Stimulated activated CD4-positive, alpha-beta T cell treated with anti-CD3 and anti-CD28 coated beads, Interleukin-15, amount 100 ng/mL, for 1 hour (primary cell): ENCODE measurements at places on chromosomes 4 and X.

DNA sequence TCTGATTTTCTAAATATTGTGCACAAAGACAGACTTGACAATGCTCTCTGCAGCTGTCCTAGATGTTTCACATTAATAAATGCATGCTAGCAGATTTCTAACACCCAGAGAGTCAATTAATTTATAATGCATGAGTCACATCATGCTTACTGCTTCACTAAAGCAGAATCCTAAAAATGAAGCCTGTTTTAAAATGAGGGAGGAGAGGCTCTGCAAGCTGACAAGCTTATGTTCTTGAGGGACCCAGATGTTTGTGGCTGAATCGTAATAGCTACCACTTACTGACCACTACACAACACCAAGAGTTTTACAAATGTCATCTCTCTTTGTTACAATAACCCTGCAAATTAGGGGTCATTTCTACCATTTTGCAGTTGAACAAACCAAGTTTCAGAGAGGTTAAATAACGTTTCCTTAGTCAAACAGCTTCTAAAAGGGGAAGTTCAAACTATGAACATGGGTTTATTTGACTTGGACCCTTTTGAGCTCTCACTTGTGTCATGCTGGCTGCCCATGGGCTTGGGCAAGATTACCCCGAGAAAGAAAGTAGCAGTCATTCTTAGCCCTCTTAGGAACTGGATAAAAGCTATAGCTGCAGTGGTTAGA lies 262.7 kb upstream of the ETNPPL start:
- DNase-seq = no peak

DNA sequence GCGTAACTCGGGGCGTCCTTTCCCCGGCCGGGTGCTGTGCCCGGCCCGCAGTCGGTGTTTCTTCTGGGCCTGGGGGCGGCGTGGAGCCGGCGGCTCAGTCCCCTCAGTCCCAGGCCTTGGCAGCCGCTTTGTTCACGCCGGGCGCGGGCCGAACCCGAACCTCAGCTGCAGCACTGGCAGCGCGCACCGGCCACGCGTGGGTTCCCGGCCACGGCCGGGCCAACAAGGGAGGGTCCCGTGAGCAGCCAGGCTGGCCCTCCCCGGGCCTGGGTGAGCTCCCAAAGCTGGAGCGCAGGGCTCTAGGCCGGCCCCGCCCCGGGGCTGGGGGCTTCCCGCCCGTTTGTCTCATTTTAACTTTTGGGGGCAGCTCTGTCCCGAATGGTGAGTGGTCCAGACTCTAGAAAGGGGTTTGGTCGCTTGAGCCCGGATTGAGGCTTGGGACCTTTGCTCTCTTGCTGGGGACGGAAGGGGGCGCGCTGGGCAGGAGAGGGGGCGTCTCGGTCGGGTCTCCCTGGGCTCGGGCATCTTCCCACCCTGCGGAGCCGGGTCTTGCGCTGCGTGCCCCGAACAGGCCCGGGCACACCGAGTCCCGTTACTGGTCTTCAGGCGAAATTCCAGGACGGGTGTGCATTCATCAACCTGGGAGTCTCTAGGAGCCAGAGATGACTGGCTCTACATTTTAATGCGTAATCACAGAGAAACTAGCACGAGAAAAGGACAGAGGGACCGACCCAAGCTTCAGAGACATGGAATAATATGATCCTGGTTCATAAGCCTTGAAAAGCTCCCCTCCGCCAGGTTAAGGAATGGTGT lies 177.1 kb downstream of the CBR4 start:
- DNase-seq = no peak

DNA sequence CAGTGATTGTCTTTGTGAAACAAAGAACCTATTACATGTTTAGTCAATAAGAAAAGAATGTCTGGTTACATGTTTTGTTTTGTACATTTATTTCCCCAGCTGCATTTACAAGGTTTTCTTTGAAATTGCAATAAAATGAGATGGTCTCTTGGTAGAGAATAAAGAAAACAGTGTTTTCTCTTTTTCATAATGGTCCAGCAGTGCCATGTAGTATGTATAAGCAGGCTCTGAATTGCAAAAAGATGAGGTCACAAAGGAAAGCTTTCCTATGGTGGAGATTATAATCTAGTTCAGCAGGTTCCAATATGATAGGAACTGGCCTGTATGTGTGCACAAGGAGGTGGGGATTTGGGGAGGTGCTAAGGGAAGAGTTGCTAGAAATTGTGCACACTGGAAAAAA lies 1417.3 kb downstream of the STIM2 start:
- DNase-seq = no peak

DNA sequence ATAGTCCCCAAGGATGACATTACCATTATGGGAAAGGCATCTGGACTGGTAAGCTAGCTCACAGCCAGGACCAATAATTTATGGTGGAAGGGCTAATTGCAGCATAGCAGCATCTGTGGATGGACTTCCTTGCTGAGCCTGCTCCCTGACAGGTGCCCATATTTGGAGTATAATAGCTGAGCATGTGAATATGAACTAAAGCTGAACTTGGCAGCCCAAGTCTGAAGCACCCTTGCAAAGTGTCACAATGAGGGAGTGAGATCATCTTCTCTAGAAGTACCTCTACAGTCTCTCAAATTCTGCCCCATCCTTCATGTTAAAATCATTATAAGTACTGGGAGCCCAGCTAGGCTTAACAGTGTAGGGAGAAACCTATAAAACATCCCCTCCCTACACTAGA lies 128.2 kb upstream of the INPP4B start:
- DNase-seq = no peak

DNA sequence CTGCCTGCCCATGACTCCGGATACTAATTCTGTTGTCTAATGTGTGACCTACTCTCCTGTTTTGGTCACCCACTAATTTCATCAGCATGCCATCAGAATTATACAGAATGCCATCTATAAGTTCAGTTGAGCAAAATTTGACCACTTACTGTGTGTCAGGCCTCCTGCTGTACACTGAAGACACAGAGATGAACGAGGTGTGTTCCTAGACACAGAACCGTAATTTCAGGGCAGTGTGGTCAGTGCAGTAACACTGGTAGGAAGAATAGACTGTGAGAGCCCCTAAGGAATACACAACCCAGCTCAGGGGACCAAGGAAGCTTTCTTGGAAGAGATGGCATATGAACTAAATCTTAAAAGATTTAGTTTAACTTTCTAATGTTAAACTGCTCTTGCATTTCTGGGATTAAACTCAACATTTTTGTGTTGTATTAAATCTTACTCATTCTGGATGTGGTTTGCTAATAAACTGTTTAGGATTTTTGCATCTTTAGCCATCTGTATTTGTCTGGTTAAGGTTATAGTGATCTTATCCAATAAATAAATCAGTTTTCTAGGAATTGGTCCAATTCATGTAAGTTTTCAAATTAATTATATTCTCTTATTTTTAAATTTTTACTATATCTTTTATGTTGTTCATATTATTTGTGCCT lies 34.3 kb downstream of the KANTR start:
- DNase-seq = no peak

DNA sequence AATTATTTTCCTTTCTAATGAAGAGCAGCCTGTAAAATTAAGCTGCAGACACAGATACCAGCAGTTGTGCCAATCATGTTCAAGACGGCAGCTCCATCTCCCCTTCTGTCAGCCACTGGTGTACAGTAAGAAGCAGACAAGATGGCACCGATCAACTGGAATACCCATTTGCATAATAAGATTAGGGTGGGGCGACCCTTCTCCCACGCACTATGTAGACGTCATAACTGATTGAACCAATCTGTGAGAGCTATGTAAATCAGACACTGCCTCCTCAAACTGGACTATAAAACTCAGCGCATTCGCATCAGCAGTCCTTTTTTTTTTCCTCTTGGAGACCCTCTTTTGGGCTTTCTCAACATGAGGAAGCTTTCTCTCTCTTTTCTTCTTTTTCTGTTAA lies 40.4 kb upstream of the INTS6L start:
- DNase-seq = no peak

- no peak for DNase-seq
These were observed 33.1 kb downstream of the RBM47 start for GRCh38 chr4:40596522-40596921.

DNA sequence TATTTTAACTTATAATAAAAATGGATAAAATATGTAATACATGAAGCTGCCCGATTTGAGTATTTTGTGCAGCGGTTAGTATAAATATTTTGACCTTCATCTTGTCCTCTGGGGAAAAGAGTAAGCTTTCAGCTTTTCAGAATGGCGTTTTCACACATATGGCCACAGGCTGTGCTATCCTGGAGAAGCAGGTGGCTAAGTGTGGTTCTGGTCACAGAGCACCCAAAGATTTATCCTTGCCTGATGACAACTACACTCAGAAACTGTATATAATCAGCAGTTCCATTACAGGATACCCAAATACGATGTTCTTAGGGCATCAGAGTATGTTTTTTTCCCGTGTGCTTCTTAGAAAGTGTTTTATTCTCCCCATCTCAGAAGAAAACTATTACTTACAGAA lies 42.3 kb upstream of the ANK2 start:
- DNase-seq = no peak

DNA sequence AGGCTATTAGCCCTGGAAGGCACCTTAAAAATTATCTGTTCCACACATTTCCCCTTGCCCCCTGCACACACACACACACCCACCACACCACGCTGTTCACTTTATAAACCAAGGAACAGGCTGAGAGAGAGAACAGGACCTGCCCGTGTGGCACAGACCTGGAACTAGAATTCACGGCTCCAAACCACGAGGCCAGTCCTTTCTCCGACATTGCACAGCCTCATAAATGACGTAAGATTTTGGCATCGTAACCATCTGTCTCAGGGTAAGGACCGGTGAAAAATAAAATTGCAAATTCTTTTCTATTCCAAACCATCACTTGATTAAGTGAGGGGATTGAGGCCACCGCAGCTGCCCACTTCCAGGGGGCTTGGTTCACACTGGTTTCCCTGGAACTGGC lies 330.3 kb downstream of the BCOR start:
- DNase-seq = no peak

GRCh38 chr4:140930011-140930410 lies 173.8 kb upstream of the TBC1D9 start:
- DNase-seq = no peak

GRCh38 chrX:46873746-46874145 lies 36.9 kb downstream of the RP2 start:
- DNase-seq = no peak

DNA sequence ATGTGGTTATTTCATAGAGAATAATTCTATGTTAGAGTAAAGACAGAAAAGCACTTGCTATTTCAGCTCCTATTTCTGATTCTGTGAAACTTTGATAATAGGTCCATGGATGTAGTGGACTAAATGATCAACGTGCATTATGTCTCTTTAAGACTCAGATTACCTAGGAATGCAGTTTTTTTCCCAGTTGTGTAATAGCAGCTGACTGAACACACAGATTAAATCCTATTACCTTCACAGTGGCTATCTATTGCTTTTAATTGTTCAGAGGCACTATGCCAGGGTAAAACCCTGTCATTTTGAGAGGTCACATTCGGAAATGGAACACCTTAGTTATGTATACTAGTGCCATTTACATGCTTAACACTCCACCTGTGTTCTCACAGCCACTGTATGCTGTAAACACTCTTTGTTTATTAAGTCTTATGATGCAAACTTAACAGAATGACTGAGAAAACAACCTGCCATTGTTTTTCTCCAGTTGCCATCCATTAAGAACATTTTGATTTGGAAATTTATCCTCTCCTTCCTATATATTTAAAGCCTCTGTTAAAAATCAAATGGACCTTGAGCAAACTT lies 70.5 kb downstream of the HPGD start:
- DNase-seq = no peak

- DNase-seq = no peak
These were observed 46.1 kb downstream of the TMEM150C start for GRCh38 chr4:82515705-82516104.

- DNase-seq = no peak
These were observed 23.6 kb downstream of the PLAC1 start for GRCh38 chrX:134634691-134635090.

- DNase-seq = no peak
These were observed 95.5 kb downstream of the ZNF827 start for GRCh38 chr4:145843148-145843547.

GRCh38 chr4:160709546-160709945 lies 1454.3 kb downstream of the FSTL5 start:
- DNase-seq = no peak

DNA sequence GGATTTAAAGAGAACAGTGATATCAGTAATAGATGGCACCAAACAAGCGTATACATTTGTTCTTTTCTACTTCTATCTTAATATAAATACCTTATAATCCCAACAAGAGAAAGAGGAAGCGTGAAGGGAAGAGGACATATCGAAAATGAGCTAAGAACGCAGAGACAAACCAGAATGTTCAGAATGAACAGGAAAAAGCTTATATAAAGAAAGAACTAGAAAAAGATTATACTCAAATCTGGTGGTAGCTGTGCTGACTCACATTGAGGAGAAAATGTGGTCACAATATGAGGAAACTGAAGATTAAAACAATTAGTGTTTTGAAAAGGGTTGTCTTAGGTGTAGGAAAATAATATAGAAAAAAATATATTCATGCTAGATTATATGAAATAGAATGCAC lies 2.0 kb upstream of the GPR34 start:
- DNase-seq = no peak

GRCh38 chrX:67723580-67724351 lies 179.9 kb downstream of the AR start:
- DNase-seq = no peak
